Fibroblast of skin of scalp (primary cell): ENCODE measurements at places on chromosomes 4 and X.

DNA sequence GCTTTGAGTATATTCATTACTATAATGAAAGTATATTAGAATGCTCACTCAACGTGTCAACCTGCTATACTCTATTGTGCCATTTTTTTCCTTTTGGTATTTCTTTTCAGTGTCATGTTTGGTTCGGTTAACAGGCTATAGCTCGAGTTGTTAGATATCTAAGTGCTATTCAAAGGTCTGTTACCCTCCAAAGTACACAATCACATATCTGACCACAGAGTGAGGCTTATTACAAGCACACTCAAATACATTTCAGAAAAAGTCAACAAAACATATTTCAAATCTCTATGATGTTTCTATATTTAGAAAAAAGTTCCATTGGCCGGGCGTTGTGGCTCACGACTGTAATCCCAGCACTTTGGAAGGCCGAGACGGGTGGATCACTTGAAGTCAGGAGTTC, 32.8 kb downstream of the WNK3 start:
- no peak for DNase-seq

- DNase-seq = peak; percentile 86
Measured at GRCh38 chr4:155392481-155393184, 15.9 kb upstream of the MAP9 start.

DNA sequence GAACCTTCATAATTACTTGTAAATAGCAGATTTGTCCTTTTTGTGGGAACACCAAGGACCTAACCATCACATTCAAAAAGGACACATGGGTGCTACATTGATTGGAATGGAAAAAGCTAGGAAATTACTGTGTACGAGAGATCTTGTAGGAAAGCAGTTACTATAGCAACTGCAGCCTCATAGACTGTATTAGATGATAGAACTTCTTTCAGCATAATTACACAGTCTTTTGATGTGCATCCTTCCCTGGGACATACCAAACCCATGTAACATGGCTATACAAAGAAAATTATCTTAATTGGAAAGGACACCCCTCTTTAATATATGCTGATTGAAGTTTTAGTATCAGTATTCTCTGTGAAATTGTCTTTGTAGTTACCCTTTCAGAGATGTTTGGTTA, 130.7 kb upstream of the CTSO start:
- no peak for DNase-seq

GRCh38 chr4:12679217-12679616, 804.9 kb downstream of the RAB28 start:
- no peak for DNase-seq

DNA sequence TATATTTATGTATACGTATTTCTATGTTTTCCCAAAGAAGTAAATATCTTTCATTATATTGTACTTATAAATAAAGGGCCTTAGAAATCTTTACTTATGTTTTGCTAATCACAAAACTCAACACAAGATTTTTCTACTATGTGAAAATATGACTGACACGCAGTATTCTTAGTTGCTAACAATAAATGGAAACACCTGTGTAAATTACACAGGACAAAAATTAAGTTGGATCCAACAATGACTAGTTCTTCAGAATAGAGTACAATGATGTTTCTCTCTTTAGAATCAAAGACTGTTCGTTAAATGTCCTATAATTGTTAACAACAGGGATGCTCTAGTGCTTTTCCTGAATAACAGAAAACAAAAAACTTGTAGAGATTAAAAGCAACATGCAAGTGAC, 96.1 kb downstream of the PPP3CA start:
- no peak for DNase-seq

- peak; percentile 85 for DNase-seq
Measured at GRCh38 chr4:152500800-152501434, 35.0 kb downstream of the FBXW7 start.

DNA sequence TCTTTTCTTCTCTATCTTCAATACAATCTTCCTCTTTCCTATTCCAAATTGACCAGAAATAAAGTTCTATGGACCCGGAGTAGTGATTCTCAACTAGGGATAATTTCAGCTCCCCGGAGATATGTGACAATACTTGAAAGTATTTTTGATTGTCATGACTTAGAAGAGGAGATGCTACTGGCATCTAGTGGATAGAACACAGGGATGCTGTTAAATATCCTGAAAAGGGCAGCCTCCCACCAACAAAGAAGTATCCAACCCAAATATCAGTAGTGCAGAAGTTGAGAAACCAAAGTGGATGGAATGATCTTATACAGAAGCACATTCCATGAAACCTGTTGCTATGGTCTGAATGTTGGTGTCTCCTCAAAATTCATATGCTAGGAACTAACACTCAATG, 65.7 kb upstream of the NDST3 start:
- no peak for DNase-seq

DNA sequence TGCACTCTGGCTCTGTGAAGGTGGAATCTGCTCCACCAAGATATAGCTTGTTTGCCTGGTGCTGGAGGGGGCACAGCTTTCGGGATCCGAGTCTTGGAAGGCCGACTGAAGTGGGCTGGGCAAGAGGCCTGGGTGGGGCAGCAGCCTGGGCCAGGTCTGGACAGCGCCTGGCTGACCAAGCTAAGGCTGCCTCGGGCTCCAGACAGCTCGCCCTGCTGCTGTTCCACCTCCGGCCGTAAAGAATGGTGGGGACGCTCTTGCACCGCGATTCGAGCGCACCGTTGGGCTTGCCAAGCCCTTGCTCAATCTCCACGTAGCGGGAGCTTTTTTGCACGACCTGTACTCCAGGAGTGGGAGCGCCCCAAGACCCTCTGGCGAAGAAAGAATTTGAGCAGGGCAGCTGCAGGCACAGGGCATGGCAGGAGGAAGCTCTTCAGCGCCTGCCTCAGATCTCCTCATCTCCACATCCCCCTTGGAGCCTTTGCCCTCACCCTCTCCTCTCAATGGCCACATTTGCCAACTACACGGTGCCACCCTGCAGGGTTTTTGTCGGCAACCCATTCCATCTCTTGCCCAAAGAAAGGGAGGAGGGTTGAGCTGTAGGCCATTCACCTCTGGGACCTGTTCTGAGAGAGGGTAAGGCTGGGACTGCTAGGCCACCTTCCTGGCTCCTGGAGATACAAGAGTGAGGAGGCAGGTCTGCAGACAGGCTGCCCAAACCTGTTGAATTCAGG, 18.9 kb downstream of the CNGA2 start:
- DNase-seq = peak; percentile 45

GRCh38 chr4:1850276-1850675, 5.7 kb downstream of the LETM1 start:
- no peak for DNase-seq

GRCh38 chr4:93779228-93779627, 49.3 kb upstream of the ATOH1 start:
- no peak for DNase-seq

DNA sequence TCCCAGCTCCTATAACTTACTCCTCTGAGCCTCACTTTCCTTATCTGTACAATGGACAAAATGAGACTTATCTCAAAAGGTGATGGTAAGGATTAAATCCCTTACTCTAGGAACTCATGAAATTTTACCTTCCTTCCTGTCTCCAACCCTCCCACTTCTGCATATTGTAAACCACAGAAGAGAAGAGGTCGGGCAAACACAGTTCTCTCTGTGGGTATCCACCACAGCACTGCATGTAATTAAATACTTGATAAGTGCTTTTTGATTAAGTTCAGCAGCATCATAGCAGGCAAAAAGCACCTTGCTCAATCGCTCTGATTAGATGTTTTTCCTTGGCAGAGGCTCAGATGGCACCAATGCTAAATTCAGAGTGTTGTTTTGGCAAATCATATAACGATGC, 17.3 kb upstream of the TMEM192 start:
- DNase-seq = no peak

- DNase-seq = no peak
Measured at GRCh38 chr4:152112887-152113286, 352.1 kb upstream of the GATB start.

DNA sequence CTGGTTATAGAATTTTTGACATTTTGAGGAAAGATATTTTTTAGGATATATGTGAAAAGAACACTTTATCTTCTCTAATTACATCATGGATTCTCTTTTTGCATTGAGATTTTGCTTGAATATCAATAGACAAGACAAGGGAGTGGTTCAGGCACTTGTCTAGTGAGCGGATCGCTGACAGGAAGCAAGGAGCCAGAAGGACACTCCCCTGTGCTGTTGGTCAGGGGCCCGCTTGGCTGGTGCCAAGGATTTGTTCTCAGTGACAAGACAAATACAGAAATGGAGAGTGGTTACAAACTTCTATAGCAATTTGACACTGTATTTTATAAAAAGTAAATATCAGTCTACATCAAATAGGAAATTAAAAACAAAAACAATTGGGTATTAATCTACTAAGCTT, 60.0 kb downstream of the SLC9B1 start:
- no peak for DNase-seq

- DNase-seq = no peak
Measured at GRCh38 chr4:168877511-168878491, 132.3 kb downstream of the CBR4 start.

GRCh38 chrX:274904-275475, 6.2 kb upstream of the PLCXD1 start:
- peak; percentile 40 for DNase-seq

DNA sequence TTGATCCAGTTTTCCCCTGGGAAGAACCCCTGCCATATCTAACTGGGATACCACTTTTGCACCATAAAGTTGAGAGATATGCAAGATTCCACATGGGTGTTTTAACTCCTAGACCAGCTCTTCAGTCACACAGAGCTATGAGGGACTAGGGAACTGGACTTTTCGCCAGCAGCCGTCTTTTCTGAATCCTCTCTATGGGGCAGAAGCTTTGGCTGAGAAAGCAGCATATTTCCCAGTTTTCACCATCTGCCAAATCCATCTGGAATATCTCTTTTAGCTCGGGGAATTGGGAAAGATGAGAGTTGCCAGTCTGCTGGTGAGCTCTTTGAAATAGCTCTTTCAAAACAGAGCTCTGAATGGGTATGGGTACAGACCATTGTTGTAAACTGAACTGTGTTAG, 20.9 kb downstream of the APOOL start:
- no peak for DNase-seq

DNA sequence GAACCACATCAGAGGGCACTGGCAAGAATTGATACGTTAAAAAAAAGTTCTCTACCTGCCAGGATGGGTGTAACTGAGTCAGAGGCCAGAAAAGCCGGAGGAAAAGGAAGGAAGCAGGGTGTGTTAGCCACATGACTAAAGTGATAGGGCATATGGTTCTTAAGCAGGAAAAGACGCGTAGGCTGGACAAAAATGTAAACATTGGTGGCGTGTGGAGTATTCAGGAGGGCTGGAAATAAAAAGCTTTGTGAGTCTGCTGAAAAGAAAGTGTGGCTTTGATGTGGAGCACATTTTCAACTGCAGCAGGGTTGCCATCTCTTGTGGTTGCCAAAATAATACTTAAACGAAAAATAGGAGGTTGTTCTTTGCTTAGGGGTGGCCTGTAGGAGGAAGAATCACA, 186.5 kb upstream of the RPL34 start:
- peak; percentile 43 for DNase-seq

DNA sequence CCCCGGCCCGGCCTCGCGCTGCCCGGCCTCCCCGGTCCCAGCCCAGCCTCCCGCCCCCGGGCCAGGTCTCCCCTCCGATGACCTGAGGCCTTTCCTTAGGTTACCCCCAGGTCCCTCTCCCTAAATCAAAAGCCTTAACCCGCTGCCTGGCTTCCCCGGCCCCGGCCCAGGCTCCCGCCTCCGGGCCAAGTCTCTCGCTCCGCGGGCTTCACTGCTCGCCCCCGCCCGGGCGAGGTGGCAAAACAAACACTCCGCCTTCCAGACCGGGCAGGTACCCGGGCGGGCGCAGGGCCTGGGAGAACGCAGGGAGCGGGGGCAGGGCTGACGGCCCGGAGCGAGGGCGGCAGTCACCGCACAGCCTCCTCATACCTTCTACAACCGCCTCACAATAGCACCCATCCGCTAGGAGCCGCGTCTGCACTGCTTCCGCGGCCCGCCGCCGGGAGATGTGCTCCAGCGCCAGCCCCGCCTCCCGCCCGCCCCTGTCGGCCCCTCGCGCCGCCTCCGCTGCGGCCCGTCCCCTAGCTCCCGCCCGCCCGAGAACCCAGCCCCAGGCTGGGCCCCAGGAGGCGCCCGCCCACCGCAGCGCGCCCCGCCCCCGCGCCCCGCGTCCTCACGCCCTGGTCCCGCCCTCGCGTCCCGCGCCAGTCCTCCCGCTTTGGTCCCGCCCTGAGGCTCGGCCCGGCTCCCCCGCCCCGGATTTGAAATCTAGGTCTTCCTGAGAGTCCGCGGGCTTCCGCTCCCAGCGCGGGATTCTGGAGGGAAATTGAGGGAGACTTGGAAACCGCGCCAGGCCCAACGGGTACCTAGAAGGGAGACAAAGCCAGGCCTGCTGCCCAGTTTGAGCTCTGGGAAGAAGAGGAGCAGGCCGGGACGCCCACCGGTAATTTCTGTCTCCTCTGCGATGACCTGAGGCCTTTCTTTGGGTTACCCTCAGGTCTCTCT, at the start of the genes CASP3 and PRIMPOL:
TSS of gene CASP3 (minus strand) at position 422 of the 945 bp plus-strand sequence. CDS start 10,994 bp downstream, outside the sequence.
TSS of gene PRIMPOL (plus strand) at position 713 of the 945 bp plus-strand sequence. CDS start 7,403 bp downstream, outside the sequence.
- peak; percentile 97 for DNase-seq

- DNase-seq = no peak
Measured at GRCh38 chrX:49264460-49264859, at the start of gene FOXP3. TSS of gene FOXP3 (minus strand) at chrX:49264710. CDS start at chrX:49258505, 6,205 bp downstream.

- no peak for DNase-seq
Measured at GRCh38 chr4:123319639-123320038, 77.0 kb upstream of the SPRY1 start.

- no peak for DNase-seq
Measured at GRCh38 chr4:134313591-134313990, 112.0 kb upstream of the PABPC4L start.

- no peak for DNase-seq
Measured at GRCh38 chrX:132508834-132509233, 20.0 kb upstream of the MBNL3 start.

DNA sequence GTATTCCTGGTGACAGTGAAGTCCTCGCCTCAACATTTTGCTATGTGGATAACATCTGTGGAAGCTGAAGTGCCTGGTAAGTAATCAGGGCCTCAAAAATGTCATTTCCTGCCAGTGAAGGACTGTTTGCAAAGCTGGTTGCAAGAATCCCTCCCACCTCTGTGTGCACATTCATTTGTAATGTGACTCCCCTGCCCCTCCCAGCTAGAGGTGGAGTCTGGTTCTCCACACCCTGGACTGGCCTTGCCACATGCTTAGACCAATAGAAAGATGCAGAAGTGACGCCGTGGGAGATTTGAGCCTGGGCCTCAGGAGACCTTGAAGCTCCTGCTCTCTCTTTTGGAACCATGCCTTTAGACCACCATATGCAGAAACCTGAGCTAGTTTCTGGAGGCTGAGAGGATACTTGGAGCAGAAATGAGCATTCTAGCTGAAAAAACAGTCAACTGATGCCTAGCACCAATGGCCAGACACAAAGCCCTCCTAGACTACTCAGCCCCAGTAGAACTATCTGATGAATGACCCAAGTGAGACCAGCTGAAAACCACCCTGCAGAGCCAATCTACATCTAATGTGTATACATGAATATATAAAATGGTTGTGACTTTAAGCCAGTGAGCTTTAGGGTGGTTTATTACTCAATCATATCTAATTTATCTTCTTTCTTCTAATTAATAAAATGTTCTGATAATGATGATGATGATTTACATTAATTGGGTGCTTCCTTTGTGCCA, 47.8 kb upstream of the CRMP1 start:
- DNase-seq = no peak

DNA sequence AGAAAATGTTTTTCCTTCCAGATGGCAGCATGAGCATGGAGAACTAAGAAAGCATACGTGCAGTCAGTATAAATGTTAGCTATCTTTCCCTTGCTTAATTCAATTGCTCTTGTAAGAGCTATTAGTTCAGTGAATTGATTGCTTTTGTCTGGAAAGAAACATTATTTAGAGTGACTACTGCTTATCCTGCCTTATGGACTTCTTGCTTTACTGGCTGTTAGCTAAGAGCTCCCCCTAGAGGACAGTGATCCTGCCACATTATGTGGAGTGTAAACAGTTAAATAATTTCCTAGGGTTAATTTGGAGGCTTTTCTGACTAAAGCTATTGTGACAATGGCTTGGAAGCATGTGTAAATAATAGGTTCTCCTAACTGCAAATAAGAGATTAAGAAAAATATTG, 1402.4 kb downstream of the FAM133A start:
- DNase-seq = peak; percentile 61
